Fibroblast of skin of left biceps (primary cell): ENCODE measurements at places on chromosomes 11 and 22.

DNA sequence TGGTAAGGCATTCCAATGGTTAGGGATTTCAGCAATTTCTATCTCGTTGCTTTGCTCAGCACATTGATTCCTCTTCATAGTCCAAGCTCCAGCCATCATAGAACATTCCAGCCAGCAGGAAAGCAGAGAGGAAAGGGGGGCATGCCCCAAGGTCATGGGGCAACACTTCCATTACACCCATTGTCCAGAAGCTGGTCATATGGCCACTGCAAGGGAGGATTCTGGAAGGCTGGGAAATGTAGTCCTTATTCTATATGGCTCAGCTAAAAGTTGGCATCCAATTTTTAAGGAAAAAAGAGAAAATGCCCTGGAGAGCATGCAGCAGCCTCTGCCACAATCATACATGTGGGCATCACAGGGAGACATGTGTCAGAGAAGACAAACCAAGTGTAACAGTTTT is 47.1 kb upstream of the RCN1 start:
- DNase-seq = no peak

DNA sequence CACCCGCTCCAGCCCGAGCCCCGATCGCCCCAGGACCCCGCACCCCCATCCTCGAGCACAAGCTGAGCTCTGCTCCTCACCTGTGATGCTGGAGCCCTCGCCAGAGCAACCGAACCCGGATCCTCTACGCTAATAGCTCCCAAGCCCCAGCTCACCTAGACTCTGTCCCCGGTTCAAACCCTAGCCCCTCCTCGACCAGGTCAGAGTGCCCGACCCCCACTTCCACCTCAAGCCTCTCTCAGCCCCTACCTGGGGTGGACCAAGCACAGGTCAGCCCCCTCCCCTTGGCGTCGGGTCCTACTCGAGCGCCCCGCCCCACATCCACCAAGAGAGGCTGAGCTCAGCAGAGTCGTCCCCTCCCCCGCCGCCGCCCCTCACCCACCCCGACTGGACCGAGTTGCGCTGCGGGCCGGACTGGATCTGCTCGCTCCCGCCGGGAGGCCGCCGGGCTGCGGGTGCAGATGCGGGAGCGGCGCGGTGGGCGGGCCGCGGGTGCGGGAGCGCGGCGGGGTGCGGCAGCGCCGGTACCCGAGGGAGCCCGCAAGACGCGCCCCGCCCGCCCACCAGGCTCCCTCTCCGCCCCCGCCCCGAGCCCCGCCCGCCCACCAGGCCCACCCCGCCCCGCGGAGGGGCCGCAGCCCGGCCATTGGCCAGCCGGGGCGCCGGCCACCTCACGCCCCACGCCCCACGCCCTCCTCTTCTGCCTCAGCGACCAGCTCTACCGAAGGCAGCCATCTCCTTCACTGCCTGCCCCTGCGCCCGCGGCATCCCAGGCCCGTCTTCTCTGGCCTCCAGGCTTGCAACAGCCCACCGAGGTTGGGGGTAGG is 577 bp upstream of the DKK3 start:
- DNase-seq = no peak

DNA sequence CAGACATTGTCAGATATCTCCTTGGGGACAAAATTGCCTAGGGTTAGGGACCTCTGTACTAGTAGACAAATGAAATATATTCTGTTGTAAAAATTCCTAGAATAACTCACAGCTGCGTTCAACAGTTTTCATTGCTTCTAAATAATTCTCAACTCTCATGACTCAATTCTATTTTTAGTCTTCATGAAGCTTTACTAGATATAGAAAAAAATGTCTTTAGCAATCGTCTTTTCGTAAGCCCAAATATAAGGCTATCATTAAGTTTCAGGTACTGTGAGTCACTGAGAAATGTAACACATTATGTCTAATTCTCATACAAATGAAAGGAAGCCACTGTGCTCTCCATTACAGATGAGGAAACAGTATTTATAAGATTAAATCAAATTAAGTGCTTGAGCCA is 6.4 kb downstream of the MMP12 start:
- DNase-seq = peak; percentile 23

- DNase-seq = no peak
Observed at GRCh38 chr11:44799012-44799411, 72.2 kb downstream of the TSPAN18 start.

- no peak for DNase-seq
Observed at GRCh38 chr11:133830931-133831907, 14.1 kb downstream of the SPATA19 start.
